ENCODE measurements at places on chromosomes 1 and 21.
A peak's percentile ranks its signal among the peaks of the same experiment; 100 is the strongest.

GRCh38 chr1:221687836-221688487, 53.9 kb downstream of the DUSP10 start:
- DNase-seq, result no peak

- no peak for DNase-seq
Measured at GRCh38 chr1:33374336-33375105, 53.6 kb upstream of the A3GALT2 start.

- no peak for DNase-seq
Measured at GRCh38 chr21:17527240-17527639, 14.4 kb downstream of the CXADR start.

GRCh38 chr1:10438677-10439163, 8.5 kb downstream of the CENPS start:
- DNase-seq, result no peak

GRCh38 chr1:219882096-219882495, 46.3 kb downstream of the SLC30A10 start:
- DNase-seq, result no peak

- DNase-seq, result no peak
Measured at GRCh38 chr1:225471109-225471452, 43.2 kb upstream of the LBR start.

- no peak for DNase-seq
Measured at GRCh38 chr1:12180315-12180714, 13.5 kb downstream of the TNFRSF1B start.

DNA sequence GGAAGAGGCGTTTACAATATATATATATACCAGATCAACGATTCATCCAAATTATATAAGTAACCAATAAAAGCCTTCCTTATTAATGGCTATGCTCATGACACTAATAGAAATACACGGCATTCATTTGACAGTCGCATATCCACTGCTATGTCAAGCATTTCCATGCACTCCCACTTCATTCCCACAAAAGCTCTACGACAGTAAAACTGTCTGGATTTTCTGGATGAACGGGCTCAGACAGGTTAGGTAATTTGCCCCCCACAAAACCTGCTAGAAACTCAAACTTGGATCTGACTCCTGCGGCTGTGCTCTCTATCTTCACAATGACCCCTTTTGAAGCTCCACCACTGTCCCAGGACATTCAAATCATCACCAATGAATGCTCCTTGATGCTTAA, 11.4 kb downstream of the DNAJC11 start:
- no peak for DNase-seq

DNA sequence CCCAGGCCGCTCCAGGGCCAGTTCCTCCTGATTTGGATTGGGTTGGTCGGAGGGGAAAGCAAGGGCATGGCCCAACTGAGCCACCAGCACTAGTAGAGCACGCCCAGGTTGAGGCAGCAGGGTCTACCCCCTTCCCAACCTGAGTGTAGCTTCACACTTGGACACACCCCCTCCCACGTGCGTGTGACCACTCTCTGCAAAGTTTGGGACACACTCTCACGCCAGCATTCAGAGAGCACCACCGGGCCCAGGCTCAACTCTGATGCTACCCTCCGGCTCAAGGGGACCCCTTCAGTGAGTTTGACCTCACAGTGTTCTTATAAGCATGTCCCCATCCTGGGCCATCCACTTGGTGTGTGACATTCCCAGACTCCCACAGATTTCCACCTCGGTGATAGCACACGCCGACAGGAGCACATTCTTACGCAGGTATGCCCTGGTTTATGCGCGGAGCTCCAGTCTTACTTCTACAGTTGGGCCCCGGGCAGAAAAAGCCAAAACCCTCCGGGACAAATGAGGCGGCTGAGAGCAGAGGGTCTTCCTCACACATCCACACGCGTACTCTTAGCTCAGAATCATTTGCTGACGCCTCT, 3.0 kb upstream of the DMRTA2 start:
- no peak for DNase-seq

DNA sequence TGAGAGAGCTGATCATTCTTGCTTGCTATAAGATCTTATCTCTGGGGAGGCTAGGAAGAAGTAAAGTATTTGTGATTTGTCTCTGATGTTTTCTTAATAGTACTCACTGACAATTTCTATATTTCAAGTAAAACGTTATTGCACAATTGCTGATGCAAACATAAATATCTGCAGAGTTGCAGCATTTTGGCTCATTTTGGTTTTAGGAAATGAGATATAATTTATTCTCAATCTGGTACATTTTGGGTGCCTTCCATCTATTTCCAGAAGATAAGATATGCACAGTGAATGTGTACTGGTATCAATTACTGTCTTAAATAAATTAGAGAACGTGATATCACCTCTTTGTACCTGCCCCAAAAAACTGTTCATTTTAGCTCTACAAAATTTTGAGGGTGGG, 1431.5 kb downstream of the BRINP3 start:
- DNase-seq, result no peak

- no peak for DNase-seq
Measured at GRCh38 chr1:167532375-167532774, 14.0 kb upstream of the CD247 start.

- DNase-seq, result no peak
Measured at GRCh38 chr21:42460391-42461184, 35.4 kb downstream of the RSPH1 start.

- DNase-seq, result no peak
Measured at GRCh38 chr1:171355727-171356126, 41.7 kb downstream of the FMO4 start.

DNA sequence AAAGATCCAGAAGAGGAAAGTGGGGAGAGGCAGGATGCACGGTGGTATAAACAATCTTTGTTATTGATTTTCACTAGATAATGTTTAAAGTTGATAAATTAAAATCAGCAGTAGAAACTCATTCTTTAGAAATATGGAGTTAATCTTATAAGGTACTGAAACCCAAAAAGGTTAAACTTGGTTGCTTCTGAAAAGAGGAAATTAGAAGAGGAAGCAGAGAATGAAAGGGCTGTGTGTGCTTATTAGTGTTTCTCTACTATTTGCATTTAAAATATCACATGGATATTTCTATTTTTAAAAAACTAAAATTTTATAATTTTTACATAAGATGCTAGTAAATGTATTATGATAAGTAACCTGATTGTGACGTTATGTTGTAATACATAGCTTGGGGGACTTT, 24.4 kb downstream of the C1orf141 start:
- DNase-seq, result no peak

- peak; percentile 70 for DNase-seq
Measured at GRCh38 chr1:151311589-151312331, 15.5 kb downstream of the PI4KB start.

GRCh38 chr1:37042506-37042905, 8.2 kb upstream of the GRIK3 start:
- DNase-seq, result no peak

DNA sequence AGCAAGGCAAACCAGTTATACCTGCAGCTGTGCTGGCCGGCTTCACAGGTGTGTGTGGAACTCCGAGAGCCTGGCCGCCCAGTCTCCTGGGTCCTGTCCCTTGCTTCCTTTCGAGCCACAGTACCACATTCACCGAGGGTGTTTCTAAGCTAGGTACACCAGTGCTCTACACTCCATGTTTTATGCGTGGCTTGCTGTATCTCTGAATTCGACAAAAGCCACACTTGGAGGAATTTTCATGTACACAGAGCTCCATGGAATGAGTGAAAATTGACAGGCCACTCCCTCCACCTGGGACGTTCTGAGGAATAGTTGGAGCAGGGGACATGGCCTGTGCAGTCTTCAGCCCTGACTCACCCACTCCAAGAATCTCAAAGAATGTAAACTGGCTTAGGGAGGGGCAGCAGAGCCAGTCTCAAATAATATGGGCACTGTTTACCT, 14.0 kb downstream of the ETS2 start:
- no peak for DNase-seq

- DNase-seq, result peak; percentile 51
Measured at GRCh38 chr1:226643177-226643576, 94.6 kb downstream of the STUM start.

GRCh38 chr1:16266411-16267118, 29.6 kb upstream of the CPLANE2 start:
- no peak for DNase-seq

- no peak for DNase-seq
Measured at GRCh38 chr1:205652984-205653383, 21.2 kb upstream of the ELK4 start.

GRCh38 chr1:7352974-7353373, 418.1 kb upstream of the VAMP3 start:
- no peak for DNase-seq

DNA sequence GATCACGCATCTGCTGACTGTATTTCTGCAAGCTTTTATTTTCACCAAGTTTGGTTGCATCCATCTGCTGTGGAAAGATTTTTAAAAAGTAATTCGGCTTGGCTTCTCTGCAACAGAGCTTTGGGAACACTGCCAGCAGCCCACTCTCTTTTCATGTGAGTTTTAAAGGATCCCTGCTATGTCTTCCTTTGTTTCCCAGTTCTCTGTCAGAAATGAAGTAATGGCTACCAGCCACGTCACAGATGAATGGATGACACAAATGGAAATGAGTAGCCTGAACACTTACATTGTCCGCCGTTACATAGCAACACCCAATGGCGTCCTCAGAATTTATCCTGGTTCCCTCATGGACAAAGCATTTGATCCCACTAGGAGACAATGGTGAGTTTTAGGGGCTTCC, 80.6 kb upstream of the RAVER2 start:
- DNase-seq, result no peak

- DNase-seq, result no peak
Measured at GRCh38 chr1:12284486-12284885, 54.7 kb downstream of the VPS13D start.

DNA sequence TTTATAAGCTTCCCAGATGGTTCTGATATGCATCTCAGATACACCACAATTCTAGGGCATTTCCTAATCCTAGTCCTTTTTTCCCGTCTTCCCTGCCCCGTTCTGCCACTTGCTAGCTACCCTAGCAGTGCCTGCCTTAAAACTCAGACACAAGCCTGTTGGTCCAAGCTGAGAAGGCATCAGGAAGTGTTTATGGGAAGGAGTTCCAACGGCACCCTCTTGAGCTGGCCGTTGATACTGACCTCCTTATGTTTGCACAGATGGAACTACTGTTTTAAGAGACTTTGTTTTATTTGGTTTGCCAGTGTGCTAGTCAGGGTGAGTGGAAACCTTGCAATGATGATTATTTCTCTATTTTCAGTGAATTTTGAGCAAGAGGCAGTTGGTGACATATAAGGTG, 67.2 kb downstream of the UCK2 start:
- no peak for DNase-seq

DNA sequence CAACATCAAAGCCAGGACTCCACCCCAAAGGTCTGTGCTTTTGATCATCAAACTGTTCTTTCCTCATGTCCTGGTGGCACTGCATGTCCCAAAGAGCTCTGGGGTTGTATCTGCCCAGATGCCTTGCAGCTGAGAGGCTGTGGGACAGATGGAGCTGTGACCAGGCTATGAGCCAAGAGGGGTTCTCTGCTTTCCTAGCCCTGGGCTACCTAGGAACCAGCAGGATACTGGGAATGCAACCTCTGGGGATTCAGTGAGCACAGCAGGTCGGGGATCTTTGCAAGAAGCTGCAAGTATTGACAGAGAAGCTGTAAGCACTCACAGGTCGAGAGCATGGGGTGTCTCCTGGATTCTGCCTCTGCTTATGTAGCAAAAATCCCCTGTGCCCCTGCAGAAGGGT, 186.6 kb downstream of the GRIK3 start:
- no peak for DNase-seq

DNA sequence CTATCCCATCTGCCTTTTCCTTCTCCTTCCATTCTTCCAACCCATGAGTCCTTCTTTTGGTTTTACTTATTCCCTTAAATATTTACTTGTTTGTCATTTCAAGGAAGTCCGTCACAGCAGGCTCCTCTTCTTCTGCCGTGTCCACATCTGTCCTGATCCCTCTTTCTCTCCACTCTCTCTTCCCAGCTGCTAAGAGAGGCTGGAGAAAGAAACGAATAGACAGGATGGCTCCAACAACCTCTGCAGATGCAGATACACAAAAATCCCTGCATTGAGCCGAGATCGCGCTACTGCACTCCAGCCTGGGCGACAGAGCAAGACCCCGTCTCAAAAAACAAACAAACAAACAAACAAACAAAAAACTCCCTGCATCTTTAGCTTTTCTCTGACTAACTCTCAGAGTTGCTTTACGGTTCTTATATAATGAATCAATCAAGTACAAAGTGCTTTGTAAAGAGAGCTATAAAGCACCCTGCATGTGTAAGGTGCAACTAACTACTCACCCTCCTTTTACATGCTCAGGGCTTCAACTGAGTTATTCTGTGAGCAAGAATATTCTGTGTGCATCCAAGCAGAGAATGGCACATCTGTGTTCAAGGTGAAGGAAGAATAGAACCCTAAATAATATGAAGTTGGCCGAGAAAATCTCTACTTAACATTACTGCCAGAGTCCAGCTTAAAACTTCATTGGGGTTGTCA, 3.8 kb upstream of the SAMD13 start:
- no peak for DNase-seq

DNA sequence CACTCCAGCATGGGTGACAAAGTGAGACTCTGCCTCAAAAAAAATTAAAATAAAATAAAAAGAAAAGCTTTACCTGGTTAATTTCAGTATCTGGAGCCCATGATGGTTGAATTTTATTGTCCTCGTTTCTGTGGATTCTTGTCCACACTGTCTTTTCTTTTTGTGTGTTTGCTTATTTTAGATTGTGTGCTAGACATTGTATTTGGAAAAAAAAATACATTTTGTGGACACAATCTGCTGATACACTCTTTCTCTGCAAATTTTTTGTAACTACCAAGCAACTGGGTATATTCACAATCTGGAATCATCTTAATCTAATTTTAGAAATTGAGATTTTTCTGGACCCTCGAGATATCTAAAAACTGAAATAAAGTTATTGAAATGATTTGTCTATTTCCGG, 41.6 kb upstream of the PDE9A start:
- DNase-seq, result no peak

GRCh38 chr1:157154940-157155514, 16.8 kb upstream of the ETV3 start:
- no peak for DNase-seq

GRCh38 chr1:55195521-55196233, 19.5 kb downstream of the USP24 start:
- DNase-seq, result no peak

DNA sequence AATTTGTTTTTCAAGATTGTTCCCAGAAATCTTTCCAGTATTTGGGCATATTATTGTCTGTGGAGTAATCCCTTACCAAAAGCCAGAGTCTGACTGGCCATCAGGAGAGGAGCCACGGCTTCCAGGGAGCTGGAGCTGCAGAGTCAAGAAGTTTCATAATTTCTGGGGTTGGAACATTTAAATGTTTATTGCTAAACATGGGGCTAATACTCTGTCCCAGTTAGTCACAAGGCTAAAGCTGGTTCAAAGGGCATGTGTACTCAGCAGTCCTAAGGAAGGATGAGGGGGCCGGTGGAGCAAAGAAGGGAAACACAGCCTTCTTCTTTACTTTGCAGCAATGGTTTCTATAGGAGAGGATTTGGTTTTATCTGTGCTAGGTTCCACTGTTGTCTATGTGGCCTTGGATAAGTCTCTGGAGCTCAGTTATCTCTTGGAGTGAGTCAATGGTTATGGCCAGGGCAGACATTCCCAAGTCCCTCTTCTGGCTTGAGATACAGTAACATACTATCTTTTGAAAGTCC, 9.5 kb downstream of the DENND2D start:
- DNase-seq, result no peak

GRCh38 chr1:98557895-98558294, 103.6 kb upstream of the SNX7 start:
- no peak for DNase-seq
